ENCODE measurements at places on chromosomes 3 and 15.

DNA sequence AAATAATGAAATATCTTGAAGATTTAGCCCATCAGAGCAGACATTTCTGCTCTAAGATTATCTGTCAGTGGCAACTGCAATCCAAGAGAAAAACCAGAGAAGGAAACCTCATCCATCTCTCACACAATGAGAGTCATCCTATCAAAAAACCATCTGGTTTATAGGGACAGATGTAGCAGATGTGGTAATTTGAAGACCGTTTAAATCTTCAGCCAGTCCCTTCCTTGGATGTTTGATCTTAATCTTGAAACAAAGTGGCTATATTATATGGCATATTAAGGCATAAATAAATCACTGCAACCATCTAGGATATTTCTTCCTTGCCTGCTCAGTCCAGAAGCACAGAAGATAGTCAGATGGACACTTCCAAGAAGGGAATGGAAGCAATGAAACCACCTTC is 305.3 kb downstream of the MAGI1 start:
- no peak for DNase-seq

- DNase-seq = no peak
Observed at GRCh38 chr3:108552267-108553159, 36.7 kb downstream of the CIP2A start.

- no peak for DNase-seq
Observed at GRCh38 chr3:45109771-45110508, 36.2 kb downstream of the CDCP1 start.

- peak; percentile 81 for DNase-seq
Observed at GRCh38 chr3:187678726-187679268, 8.6 kb upstream of the SST start.

DNA sequence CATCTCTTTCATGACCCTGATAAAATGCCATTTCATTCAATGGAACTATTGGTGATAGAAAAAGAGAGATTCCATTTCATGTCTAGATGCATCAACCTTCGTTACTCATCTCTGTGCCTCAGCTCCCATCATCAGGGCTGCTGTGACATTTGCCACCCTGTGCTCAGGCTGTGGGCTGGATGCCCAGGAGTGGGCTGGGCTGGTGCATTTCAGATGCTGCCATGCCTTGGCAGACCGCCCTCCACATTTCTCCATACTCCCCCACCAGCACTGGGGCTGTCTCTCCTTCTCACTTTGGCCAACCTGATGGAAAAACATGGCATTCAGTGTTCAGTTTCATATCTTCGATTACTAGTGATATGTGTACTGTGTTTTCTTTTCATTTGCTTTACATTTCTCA is 59.1 kb downstream of the DNASE1L3 start:
- peak; percentile 87 for DNase-seq

- no peak for DNase-seq
Observed at GRCh38 chr3:72150634-72151412, 365.9 kb upstream of the PROK2 start.

GRCh38 chr15:98127586-98127985 is 167.1 kb downstream of the ARRDC4 start:
- no peak for DNase-seq

GRCh38 chr3:13827699-13828098 is 52.2 kb downstream of the WNT7A start:
- no peak for DNase-seq

- DNase-seq = no peak
Observed at GRCh38 chr15:98905963-98906711, 101.5 kb downstream of the PGPEP1L start.

DNA sequence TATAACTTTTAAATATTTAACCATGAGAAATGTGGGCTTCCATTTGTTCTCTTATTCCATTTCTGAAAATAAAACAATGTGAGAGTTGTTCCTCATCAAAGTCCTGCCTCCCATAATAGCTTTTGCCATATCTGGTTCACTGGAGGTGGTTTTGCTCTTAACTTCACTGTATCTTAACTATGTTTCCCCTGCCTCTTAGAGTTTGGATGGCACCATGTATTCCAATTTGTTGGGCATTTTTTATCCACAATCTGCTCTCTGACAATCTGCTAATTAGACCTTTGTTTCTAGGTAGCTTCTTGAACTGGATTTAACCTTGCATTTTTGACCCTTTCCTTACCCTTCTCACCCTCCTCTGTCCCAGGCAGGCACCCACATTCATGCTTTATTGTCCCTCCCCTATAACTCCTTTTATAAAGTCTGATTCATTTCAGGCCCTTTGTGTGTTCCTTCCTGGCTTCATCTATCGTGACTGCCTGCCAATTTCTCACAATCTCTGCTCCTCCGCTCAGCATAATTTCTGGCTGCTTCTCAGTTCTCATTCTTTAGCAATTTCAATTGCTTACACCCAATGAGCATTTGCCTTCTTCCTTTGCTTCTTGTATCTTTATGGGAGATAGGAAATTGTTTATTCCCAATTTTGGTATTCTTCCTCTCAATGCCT is 144.2 kb upstream of the ARHGEF26 start:
- peak; percentile 54 for DNase-seq

- DNase-seq = no peak
Observed at GRCh38 chr15:93954985-93955571, 276.3 kb upstream of the MCTP2 start.

DNA sequence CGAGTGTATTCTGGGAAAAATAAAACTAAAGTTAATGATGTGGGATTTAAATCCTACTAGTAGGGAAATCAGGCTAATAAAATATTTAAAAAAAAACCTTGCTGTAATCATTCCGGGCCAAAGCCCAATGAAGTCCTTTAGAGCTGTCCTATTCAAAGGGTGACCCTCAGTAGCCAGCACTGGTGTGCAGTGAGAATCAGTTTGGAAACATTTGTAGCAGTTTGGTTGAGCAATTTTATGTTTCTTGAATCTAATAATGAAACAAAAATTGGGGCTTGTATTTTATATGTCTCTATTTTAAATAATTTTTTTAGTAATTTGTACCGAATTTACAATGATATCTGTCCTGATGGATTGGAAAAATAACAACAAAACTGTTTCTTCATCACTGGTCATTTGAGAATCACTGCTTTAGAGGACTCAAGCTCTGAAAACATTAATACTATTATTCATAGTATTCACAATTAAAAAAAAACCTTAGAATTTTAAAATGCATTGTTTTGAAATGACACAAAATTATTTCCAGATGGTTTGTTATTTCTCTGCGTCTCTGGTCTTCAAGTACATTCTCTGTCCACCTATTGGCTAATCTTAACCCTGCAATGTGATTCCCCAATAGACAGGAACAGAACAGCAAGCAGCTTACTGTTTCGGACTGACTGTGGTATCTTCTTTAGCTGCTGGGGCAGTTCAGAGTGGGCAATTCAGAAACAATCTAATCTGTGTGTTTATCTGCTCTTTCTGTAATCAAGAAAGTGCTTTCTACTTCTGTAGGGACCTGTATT is 71.2 kb downstream of the OTOL1 start:
- no peak for DNase-seq

DNA sequence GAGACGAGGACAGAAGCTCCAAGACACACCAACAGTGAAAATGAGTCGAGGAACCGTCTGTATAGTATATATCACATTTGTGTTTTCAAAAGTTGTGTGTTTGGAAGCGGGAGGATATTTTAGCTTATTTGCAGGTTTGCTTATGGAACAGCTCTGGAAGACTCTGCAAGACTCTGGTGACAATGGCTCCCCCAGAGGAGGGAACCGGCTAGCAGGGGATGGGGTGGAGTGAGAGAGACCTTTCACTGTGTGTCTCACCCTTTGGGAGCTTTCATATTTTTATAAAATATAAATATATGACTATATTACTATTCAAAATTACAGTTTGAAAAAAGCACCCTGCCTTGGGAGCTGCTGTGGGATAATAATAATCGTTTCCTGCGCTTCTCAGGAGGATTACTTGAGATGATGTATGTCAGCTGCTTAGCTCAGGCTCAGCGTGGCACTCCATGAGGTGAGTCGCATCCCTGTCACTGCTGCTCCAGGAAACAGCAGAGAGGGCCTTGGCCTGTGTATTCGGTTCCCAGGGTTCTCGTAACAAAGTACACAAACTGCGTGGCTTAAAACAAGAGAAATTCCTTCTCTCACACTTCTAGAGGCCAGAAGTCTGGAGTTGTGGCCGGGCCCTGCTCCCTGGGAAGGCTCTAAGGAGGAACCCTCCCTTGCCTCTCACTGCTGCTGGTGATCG is 183.9 kb downstream of the FAM43A start:
- no peak for DNase-seq

GRCh38 chr3:46812237-46812791 is 50.9 kb downstream of the MYL3 start:
- DNase-seq = peak; percentile 64

DNA sequence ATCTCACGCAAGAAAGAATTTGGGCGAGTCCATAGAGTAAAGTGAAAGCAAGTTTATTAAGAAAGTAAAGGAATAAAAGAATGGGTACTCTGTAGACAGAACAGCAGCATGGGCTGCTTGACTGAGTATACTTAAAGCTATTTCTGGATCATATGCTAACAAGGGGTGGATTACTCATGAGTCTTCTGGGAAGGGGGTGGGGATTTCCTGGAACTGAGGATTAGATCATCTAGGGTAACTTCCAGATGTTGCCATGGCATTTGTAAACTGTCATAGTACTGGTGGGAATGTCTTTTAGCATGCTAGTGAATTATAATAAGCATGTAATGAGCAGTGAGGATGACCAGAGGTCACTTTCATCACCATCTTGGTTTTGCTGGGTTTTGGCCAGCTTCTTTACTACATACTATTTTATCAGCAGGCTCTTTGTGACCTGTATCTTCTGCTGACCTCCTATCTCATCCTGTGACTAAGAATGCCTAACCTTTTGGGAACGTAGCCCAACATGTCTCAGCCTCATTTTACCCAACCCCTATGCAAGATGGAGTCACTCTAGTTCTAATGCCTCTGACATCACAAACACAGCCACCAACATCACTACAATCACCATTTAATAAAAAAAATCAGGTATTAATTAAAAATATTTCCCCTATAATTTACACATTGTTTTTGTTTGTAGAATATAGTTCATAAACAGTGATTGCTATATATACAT is 890.7 kb upstream of the EPHA6 start:
- DNase-seq = no peak

DNA sequence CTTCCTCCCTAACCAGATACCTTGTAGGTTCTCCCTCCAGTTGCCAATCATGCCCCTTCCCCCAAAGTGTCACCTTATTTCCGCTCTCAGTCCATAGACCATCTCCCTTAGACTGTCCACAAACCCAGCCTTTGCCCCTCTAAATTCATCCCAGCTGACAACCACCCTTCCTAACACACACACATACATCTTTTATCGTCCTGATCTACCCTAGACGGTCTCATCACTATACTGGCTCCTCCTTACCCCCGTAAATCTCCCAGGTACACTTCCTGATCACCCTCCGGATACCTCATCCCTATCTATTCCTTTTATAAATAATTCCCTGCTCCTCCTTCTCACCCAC is 828 bp downstream of the THOC7 start:
- no peak for DNase-seq

GRCh38 chr15:70348581-70349344 is 251.0 kb upstream of the TLE3 start:
- DNase-seq = peak; percentile 29

DNA sequence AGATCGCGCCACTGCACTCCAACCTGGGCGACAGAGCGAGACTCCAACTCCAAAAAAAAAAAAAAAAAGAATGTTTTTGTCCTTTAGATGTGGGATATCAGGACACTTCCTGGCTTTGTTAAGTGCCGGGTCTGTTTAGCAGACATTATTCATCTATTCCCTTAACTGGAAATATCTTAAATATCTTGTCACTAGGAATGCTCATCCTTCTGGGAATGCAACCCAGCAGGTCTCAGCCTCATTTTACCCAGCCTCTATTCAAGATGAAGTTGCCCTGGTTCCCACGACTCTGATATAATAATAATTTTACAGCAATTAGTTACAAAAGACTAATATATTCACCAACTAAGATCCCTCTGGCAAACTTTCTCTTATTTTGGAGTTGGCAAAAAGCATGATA is 260.9 kb upstream of the SLITRK3 start:
- no peak for DNase-seq

DNA sequence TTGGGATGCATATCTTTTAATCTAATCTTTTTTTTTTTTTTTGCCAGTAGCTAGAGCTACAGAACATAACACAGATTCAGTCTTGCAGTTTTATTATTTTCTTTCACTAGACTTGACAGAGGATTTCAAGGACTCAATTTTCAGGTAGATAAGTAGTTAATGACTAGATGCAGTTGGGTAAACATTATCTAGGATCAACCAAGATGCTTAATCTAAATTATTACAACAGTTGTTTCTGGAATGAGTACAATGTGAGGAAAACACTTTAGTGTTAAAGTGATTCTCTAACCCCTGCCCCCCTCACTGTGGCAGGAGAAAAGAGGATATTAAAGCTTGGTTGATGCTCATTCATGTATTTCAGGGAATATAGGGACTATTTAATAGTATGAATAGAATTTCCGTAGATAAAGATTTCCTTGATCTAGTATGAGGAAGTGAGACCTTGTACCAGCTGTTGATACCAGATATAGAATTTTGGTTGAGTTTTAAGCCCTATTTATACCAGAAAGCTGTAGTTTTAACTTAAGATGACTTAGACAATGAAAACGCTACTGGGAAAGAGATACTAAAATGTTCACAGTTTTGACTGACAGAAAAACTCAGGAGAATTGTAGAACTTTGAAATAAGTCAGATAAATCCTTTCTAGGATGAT is 389.0 kb upstream of the C2CD4B start:
- no peak for DNase-seq

- DNase-seq = no peak
Observed at GRCh38 chr3:12932347-12932746, 91.0 kb upstream of the RPL32 start.

Data from testis (tissue), 5 donors.